ENCODE measurements at places on chromosomes 2 and 18.

DNA sequence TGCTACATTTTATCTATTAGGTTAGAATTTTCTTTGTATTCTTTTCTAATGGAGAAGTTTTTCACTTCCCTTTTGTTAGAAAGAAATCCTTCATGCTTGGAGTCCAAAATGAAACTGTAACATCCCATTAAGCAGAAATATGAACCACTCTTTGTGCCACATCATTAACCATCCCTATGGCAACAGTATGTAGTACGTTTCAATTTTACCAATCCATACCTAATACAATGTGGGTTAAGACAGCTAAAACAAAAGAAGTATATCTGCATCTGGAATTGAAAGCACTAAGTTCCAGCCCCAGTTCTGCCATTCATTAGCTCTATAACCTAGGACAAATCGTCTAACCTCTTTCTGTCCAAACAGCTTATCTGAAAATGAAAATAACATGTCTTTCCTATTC is 409.2 kb upstream of the SPHKAP start:
- no peak for DNase-seq

DNA sequence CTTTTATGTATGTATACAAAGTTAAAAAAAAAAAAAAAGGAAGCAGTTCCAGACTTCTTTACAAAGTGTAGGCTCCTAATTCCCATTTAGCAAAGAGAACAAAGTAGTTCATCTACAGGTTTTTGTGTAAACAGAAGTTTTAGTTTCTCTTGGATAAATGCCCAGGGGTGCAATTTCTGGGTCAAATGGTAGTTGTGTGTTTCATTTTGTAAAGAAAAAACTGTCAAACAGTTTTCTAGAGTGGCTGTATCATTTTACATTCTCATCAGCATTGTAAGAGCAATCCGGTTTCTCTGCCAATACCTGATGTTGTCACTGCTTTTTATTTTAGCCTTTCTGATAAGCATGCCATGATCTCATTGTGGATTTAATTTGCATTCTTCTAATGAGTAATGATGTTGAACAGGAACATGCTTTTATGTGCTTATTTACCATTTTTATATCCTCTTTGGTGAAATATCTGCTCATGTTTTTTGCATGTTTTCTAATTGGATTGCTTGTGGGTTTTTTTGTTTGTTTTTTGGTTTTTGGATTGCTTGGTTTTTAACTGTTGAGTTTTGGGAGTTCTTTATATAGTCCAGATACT is 16.6 kb upstream of the PSME4 start:
- DNase-seq, result no peak

DNA sequence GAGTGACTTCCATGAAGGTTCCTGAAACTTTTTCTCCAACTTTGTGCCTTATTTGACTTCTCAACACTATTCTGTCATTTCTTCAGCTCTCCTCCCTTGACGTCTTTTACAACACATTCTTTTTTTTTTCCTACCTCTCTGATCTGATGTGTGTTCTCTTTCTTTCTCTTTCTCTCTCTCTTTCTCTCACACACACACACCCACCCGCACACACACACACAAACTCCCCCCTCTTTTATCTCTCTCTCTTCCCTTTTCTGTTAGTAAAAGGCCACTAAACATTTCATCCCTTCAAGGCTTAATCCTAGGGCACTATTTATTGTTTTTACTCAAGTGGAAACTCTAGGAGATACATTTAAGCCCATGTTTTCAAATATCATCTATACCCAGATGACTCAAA is 107.8 kb upstream of the CNTNAP5 start:
- DNase-seq, result peak; percentile 47

GRCh38 chr18:26940744-26941398 is 75.4 kb upstream of the AQP4 start:
- no peak for DNase-seq

GRCh38 chr2:181667234-181667633 is 10.3 kb upstream of the CERKL start:
- no peak for DNase-seq

DNA sequence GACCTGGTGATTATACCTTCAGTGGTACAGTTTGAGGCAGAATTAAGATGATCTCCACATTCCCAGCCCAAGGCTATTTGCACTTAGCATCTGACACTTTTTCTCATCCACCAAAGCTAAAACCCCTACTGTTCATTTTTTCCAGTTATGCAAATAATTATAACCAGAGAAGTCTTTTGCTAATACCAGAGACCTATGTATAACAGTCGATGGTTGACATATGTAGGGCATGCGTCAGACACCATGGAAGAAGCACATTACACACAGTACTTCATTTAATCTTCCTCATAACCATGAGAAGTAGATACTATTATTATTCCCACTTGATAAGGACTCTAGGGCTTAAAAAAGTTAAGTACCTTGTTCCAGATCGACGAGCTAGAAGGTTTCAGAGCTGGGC is 36.5 kb downstream of the AP1S3 start:
- no peak for DNase-seq

- no peak for DNase-seq
Observed at GRCh38 chr2:113309655-113310387, 31.1 kb upstream of the PAX8 start.

- peak; percentile 0 for DNase-seq
Observed at GRCh38 chr18:43847164-43848091, 570.1 kb upstream of the SYT4 start.

DNA sequence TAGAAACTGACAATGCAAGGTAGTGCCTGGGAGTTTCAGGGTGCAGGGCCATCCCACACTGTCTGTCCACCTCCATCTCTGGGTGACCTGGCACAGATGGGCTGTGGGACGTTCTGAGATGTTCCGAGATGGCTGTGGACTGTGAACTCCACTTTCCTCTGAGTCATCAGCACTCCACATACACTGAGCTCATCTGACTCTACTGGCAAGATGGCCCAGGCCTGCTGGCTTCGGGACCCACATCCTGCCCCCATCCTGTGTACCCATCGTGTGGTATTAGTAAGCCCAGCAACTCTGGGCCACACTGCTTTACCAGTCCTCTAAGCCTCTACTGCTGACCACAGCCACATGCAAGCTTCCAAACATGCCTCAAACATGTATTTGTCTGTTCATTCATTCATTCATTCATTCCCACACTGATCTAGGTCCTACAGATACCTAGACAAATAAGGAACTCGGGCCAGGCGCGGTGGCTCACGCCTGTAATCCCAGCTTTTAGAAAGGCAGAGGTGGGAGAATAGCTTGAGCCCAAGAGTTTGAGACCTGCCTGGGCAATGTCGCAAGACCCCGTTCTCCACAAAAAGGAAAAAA is 124.8 kb upstream of the CXCR4 start:
- peak; percentile 65 for DNase-seq

GRCh38 chr2:36655453-36655852 is 41.1 kb upstream of the VIT start:
- no peak for DNase-seq

DNA sequence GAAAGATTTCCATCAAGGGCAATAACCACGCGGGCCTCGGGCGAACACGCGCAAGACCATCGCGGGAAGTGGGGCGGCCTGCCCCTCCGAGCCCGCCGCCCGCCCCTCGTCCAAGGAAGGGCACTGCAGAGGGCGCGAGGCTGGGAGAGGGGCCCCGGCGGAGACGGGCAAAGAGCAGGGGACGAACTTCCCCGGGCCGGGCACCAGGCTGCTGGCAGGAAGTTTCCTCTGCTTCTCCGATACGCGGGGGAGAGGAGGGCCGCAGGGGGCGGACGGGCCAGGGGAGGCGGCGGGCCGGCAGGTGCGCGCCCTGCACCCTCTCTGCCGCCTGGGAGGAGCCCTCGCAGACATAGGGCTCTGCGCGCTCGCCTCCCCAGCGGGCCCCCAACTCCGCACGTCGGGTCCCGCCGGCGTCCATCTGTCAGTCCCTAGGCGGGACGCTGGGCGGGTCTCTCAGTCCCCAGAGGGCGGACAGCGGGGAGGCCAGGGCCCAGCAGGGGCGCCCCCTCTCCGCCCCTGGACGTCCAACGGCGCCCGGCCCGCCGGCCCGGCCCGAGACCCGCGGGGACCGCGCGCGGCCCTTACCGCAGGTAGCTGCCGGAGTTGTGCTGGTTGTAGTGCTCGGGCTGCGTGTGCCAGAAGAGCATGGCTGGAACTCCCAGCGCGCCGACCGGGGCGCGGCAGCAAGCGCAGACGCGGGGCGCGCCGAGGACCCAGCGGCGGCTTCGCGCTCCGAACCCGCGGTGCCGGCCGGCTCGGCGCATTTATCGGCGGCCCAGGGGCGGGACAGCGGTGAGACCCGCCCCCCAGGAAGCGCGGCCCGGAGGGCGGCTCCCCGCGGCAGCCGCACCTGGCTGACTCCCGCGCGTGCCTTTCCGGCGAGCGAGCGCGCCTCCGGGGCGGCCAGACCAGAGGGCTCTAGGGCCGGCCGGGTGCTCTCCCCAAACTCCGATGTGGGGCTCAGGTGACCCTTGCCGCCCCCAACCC is at the start of gene TFCP2L1:
TSS of gene TFCP2L1 (minus strand) at position 740 of the 987 bp plus-strand sequence. CDS start at position 647, 93 bp downstream.
- peak; percentile 54 for DNase-seq

DNA sequence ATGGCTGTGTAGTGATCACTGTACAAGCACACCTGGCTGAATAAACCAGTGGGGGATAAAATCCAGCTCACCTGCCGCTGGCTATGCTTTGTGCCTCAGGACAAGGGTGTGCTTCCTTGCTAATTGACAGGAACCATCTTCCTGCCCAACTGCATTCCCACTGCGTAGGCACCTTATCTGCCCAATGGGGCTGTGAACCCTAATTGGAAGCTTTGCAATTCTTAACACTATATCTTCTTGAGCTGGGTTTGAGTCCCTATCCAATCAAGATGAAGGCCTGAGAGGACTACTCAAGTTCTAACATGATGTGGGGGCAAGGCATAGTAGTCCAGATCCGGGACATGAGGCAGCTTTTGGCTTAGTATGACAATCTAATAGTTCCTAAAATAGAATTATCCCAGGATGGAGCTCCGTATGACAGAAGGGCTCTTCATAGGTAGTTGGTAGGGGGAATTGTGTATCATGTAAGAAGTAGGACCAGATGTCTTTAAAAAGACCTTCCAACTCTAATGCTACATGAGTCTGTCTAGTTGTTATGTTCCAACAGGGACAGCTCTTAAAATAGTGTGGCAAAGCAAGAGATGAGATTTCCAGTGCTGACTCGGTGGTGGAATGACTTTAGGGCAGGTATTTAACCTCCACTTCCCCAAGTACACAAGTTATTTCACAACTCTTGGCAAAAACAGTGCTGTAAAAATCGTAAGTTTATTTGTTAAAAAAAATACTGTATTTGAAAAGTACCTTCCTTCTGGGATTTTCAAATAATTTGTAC is 2.3 kb upstream of the TMEM150A start:
- DNase-seq, result no peak

- no peak for DNase-seq
Observed at GRCh38 chr2:18820966-18821365, 231.6 kb upstream of the NT5C1B start.

GRCh38 chr2:36270758-36271157 is 84.8 kb upstream of the CRIM1 start:
- no peak for DNase-seq

DNA sequence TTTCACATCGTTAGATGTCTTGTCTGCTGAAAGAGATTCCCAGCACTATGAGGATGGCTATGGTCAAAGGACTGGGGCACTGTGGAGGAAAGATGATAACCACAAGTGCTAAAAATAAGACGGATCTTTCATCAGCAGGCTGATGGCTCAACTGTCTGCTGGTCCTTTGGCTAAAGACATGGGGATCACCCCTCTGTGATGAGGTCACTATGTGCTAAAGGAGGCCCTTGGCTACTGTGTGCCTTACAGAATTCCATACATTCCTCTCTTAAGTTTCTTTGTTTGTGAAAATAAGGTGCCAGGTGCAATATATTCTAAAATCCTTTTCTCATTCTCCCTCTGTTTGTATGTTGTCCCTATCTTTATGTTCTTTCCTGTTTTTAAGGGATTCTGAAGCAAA is 39.7 kb upstream of the LYPD6 start:
- DNase-seq, result no peak

- no peak for DNase-seq
Observed at GRCh38 chr18:49321797-49322461, 138.5 kb downstream of the DYM start.

GRCh38 chr2:32498306-32498705 is 129.5 kb upstream of the TTC27 start:
- no peak for DNase-seq

DNA sequence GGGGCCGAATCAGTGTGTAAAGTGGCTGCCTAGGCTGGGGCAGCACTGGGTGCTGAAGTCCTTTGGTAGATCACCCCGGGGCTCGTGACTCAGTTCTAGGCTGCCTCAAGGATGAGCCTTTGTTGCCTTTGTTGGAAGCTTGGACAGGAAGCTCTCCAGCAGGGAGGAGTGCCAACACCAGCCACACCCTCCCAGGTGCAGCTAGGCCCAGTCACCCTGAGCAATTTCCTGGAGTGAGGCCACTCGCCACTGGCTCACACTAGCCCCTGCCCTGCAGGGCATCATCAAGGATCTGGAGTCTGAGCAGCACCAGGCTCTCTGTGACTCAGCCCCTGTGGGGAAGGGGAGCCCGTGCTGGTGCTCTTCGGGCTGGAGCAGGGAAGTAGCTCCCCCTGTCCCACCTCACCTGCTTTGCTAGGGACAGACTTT is 6.7 kb upstream of the SDC1 start:
- no peak for DNase-seq

DNA sequence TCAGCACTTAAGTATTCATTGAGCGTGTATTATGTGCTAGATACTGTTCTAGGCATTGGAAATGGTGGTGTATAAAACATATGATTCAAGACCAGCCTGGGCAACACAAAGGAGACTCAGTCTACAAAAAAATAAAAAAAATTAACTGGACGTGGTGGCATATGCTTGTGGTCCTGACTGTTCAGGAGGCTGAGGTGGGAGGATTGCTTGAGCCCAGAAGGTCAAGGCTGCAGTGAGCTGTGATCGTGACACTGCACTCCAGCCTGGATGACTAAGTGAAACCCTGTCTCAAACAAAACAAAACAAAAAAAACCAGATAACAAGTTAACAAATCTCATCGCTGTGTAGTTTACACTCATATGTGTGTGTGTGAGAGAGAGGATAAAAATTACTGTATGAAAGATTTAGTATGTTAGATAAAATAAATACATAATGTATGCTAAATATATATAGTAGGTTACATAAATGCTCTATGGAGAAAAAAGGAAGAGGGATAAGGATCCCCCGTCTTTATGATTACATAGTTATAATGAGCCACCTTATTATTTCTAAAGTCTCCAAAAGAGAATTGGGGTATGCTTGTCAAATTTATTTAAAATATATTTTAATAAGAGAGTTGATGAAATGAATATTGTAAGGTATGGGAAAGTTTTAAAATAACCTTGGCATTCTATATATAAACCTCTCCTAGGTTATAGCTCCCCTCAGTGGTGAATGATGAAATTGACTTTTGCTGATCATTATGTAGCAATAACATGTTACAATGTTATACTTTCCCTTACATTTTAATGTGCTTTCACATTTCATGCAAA is 69.2 kb downstream of the EHBP1 start:
- DNase-seq, result peak; percentile 76

- no peak for DNase-seq
Observed at GRCh38 chr2:86280191-86280667, 57.2 kb downstream of the REEP1 start.

- peak; percentile 74 for DNase-seq
Observed at GRCh38 chr18:24543795-24544498, 83.5 kb downstream of the HRH4 start.

GRCh38 chr2:70620020-70620419 is 66.4 kb upstream of the TGFA start:
- no peak for DNase-seq

GRCh38 chr2:72057308-72057707 is 90.4 kb downstream of the CYP26B1 start:
- DNase-seq, result no peak
